ENCODE measurements at places on chromosomes 2 and 18.

- DNase-seq = no peak
These were observed 27.7 kb upstream of the PTPN4 start for GRCh38 chr2:119731983-119732382.

GRCh38 chr18:8507361-8507760 lies 101.9 kb upstream of the RAB12 start:
- DNase-seq = no peak

DNA sequence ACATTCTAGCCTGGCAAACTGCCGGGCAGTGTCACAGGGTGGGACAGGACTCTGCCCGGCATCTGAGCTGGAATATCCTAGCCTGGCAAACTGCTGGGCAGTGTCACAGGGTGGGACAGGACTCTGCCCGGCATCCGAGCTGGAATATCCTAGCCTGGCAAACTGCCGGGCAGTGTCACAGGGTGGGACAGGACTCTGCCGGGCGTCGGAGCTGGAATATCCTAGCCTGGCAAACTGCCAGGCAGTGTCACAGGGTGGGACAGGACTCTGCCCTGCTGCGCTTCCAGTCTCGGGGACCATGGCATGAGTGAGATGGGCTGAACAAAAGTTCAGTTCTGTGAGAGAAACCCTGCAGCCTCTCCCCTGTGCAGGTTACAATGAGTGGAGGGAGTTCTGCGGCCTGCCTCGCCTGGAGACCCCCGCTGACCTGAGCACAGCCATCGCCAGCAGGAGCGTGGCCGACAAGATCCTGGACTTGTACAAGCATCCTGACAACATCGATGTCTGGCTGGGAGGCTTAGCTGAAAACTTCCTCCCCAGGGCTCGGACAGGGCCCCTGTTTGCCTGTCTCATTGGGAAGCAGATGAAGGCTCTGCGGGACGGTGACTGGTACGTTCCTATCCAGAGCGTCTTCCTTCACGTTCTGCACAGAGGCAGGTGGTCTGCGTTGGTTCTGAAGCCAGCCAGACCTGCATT lies 80.3 kb downstream of the TPO start:
- no peak for DNase-seq

DNA sequence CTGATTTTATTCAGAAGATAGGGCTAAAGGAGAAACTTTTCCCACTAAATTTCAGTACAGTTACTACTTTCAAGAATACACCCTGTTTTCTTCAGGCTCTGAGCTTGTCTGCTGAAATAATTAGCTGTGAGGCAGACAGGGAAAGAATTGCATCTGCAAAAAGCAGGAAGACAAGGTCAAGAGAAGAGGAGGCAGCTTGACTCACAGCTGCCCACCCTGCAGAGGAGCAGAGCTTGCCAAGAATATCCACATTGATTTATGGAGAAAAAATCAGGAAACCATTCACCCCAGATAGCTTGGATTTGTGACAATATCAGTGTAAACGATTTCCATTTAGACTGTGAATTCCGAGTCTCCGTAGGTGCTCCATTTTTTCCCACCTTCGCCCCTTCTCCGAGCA lies 49.0 kb downstream of the ACTR2 start:
- no peak for DNase-seq

DNA sequence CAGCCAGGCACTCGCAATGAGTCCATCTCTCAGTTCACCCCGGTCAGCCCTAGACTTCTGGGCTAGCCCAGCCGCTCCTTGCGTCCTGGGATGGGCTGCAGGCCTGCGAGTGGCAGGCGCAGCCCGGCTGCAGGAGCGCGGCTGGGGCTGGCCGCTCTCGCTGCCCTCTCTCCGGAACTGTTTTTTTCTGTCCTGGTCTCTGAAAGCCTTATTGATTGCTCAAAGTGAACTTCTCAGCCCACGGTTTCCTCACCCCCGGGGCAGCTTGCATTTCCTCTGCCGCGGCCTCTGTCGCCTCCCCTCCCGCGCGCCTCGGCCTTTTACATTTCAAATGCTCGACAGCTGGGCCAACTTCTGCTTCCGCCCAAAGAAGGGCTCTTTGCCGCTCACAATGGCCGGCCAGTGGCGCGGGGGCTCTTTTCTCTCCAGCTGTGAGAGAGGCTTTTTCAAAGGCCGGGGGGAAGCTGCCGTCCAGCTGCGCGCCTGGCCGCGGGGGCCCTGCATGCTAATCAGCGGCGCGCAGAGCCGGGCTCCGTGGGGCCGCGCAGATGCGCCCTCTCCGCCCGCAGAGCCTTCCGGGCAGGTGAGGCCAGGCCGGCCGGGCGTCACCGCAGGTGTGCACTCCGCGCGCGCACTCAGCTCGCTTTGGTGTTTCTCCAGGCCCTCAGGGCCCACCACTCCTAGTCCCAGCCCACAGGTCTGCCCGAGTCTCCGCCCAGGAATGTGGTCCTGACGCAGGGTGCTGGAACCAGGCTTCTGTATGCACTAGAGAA lies 513.8 kb downstream of the RNF144A start:
- DNase-seq = peak; percentile 28

DNA sequence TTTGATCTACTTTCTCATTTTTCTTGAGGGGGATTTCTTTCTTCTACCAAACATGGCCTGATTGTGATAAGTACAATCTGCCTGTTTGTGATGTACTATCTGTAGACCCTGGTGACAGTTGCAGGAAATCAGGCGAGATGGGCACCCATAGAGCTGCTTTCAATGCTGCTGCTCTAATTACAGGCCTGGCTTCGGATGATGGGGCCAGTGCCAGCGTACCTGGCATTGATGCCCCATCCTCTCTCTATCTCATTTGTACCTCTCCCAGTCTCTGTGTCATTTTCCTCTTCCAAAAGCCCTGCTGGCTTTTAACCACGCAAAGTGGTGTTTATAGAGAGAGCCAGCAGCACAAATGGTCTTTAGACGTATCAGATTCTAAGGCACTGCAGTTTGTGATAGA lies 69.9 kb downstream of the KCTD18 start:
- no peak for DNase-seq

- DNase-seq = peak; percentile 9
These were observed 572.7 kb upstream of the SALL3 start for GRCh38 chr18:78406743-78407465.

GRCh38 chr2:165440367-165440766 lies 29.1 kb upstream of the CSRNP3 start:
- DNase-seq = no peak

- DNase-seq = no peak
These were observed 44.4 kb downstream of the CERS6 start for GRCh38 chr2:168500516-168500915.

DNA sequence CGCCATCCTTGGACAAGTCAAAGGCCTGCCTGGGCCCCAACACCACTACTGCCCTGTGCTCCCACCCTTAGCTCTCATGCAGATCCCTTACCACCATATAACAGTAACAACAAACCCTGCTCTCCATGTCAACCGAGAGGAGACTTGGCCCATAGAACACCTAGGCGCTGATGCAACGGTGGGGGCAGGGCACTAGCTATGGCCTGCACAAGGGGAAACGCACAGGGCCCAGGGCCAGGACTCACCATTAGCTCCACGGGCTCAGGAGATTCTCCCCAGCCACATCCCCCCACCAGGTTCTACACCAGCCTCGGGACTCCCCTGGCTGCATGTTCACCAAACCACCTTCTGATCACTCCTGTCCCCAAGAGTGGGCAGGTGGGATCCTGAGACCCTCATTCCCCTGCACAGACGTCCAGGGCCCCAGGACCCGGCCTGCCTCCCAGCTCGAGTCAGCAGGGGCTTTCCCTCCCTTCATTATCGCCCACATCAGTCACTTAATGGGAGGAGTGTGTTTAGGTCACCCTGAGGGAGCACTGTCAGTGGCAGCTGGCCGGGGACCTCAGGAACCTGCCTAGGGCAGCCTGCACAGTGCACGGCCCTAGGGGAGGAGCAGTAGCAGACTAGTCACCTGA lies 29.3 kb downstream of the ANKMY1 start:
- no peak for DNase-seq

DNA sequence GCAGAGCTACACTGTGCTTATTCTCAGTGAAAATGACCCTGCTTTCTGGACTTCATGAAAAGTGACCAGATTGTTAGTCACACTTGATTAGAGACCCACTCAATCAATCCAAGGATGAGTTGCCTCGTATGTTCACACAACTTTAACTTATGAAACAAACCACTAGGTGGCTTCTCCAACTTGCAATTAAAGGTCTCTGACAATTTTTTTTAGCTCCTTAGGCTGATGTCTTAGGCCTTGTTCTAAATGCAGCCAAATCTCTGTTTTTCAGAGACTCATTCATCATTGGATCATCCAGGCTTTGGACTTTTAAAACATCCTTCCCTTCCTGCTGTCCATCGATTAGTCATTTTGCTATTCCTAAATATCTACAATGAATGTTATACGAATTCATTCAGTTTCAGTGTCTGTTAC lies 63.4 kb downstream of the MREG start:
- DNase-seq = peak; percentile 60

- DNase-seq = no peak
These were observed 327.0 kb downstream of the GPD2 start for GRCh38 chr2:156763174-156763573.

DNA sequence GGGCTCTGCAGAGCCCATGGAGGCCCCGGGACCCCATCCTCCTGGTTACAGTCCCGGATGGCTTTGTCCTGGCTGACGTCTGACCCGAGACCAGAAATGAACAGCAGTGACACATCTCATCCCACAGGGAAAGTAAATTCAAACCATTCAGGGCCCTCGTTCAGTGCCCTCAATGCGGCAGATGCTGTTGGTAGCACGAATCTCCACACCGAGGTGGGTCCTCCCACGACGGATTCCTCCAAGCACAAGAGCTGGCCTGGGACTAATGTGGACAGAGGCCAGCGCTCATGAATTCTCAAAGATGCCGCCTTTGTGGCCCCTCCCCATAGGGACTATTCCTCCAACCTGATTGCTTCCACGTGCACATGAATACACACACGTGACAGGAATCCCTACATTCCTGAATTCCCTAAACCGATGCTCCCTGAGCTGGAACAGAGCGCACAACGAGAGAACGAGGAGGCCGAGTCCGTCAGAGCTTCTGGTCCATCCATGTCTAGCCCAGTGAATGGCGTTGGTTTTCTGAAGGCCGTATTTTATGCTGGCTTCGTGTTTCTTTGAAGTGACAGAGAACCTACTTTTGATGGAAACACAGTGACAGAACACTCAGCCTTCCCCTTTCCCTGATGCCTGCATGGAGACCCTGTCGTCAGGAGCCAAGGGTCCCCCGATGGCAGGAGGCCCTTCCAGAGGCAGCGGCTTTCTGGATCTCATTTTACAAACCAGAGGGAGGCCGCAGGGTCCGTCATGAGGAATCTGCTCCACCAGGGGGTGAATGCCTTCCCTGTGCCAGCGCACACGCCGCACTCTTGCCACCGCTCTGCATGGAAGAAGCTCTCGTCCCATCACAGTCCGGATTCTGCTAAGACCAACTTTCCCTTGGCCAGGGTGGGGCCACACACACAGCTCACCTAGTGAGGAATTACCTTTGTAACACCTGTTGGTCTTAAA lies 64.3 kb upstream of the SNTG2 start:
- no peak for DNase-seq

- peak; percentile 53 for DNase-seq
These were observed 629.9 kb upstream of the ACVR2A start for GRCh38 chr2:147214914-147215313.

DNA sequence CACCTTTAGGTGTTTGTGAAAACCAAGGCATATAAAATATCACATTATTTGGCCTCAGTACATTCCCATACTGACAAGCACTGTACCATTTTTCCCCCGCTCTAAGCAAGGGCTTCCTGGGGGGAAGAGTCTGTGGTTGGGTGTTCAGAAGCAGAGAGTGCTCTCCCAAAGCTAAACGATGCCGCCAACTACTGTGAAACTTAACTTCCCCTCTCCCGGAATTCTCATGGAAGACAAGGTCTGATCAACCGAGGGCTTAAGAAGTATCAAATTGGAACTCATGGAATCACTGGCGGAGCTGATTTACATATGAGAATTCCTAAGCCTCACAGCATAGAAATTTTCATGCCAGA lies 433 bp upstream of the MFF start:
- DNase-seq = no peak

GRCh38 chr2:210445116-210445707 lies 31.3 kb downstream of the LANCL1 start:
- DNase-seq = peak; percentile 31

- DNase-seq = no peak
These were observed 368.8 kb downstream of the PLCL1 start for GRCh38 chr2:198173242-198173641.

- DNase-seq = peak; percentile 50
These were observed 483.4 kb downstream of the RNF144A start for GRCh38 chr2:7400628-7401027.

DNA sequence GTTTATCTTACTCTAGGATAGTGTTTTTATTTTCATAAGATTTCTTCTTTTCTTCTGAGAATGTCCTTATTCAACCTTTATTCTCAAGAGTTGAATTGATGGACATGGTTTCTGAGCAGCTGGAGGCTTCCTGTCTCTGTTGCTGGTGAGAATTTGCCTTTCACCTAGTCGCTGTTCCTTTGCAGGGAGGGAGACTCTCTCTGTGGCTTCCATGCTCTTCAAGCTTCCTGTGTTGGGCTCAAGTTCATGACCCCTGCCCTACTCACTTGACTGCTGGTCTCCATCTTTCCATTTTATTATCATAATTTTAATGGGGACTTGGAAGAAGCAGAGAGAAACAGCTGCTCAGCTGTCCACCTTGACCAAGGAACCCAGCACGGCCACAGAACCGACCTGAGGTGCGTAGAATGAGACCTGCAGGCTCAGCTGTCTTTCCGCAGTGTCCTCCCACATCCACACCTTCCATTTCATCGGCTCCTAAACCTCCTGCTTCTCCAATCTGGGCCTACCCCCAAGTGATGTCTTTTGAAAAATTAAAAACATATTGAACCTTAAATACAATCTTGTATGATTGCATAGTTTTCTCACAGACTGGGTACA lies 24.2 kb downstream of the TMEM18 start:
- no peak for DNase-seq

- peak; percentile 92 for DNase-seq
These were observed 45.2 kb downstream of the ACVR1 start for GRCh38 chr2:157830696-157831570.

DNA sequence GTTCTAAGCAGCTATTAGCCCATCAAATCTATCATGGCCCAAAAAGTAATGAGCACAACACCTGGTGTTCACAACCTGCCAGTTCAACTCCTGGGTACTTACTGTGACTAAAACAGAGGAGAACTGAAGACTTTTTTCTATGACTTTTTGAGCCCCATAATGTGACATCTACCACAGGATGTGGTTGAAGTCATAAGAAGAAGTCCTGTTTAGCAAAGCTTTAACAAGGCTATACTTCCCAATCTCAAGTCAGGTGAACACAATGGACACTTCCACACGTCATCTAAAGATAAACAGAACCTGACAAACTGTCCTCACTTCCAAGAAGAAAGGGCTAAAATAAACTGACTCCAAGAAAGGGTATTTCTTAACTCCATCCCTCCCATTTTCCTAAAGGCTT lies 138.8 kb downstream of the ATAD2B start:
- DNase-seq = no peak

All from kidney tubule cell (primary cell).